ENCODE measurements at places on chromosomes 7 and 10.
A peak's percentile ranks its signal among the peaks of the same experiment; 100 is the strongest.

- no peaks in the 10 kb centered on the region for H3K36me3 ChIP-seq
- peaks cover 8% of the 10 kb centered on the region for H3K4me1 ChIP-seq
- no peaks in the 10 kb centered on the region for H3K27me3 ChIP-seq
- H3K27ac ChIP-seq: no peak overlapping the region
These were observed 158.2 kb downstream of the ST7 start for GRCh38 chr7:117111535-117111934.

- no peak for DNase-seq
- no peaks in the 10 kb centered on the region for H3K27me3 ChIP-seq
- H3K4me3 ChIP-seq: no peak overlapping the region
- no peak overlapping the region for H3K27ac ChIP-seq
- no peaks in the 10 kb centered on the region for H3K36me3 ChIP-seq
These were observed 32.6 kb downstream of the TMEM270 start for GRCh38 chr7:73893342-73894101.

DNA sequence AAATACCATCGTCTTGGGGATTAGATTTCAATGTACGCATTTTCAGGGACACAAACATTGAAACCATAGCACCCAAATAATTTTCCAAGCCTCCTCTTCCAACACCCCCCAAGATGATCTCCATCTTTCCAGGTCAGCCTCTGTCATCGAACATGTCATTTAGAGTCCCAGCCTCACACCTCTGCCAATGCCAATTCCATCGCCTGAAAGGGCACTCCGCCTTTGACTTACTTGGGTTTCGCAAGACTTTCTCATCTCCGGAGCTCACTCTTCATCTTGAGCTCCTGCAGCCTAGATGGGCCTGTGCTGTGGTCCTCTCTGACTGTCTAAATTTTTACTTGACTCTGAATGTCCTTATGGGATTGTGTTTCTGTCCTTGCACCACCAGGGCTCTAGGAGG, 10.4 kb upstream of the FAM241B start:
- H3K4me3 ChIP-seq: no peak overlapping the region
- no peak for DNase-seq
- H3K36me3 ChIP-seq: no peaks in the 10 kb centered on the region
- H3K27ac ChIP-seq: no peak overlapping the region
- no peaks in the 10 kb centered on the region for H3K27me3 ChIP-seq

DNA sequence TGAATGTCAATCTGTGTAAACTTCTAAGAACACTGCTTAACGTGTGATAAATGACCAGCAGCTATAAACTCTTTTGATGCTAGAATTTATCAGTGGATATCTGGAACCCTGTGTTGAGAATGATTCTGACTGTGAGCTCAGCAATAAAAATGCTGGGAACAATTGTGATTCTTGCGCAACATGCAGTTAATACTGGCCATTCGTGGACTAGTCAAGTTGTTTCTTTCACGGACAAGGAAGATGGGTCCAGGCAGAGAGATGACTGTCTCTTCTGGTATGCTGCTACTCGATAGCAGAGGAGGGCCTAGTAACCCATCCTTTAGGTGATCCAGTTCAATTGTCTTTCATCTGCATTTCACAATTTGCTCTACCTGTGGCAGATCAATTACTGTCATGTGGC, 394.8 kb upstream of the IGFBP3 start:
- DNase-seq: no peak
- H3K4me1 ChIP-seq: no peaks in the 10 kb centered on the region
- no peak overlapping the region for H3K4me3 ChIP-seq
- H3K27ac ChIP-seq: no peak overlapping the region
- no peaks in the 10 kb centered on the region for H3K36me3 ChIP-seq
- no peaks in the 10 kb centered on the region for H3K27me3 ChIP-seq

DNA sequence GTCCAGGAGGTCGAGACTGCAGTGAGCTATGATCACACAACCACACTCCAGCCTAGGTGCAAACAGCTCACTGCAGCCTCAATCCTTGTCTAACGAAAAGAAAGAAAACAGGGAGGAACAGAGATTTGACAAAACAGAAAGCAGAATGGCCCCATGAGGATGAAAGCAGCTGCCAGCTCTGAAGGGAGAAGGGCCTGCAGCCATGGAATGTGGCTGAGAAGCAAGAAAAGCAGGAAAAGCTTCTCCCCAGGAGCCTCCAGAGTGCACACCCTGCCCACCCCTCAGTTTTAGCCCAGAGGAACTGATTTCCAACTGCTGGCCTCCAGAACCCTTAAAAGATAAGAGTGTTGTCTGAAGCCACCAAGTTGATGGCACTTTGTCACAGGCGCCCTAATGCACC, 13.0 kb downstream of the ESYT2 start:
- no peak for DNase-seq
- H3K4me1 ChIP-seq: peaks cover 25% of the 10 kb centered on the region
- no peaks in the 10 kb centered on the region for H3K36me3 ChIP-seq
- H3K27me3 ChIP-seq: no peaks in the 10 kb centered on the region
- peak overlapping the region; percentile 14 for H3K27ac ChIP-seq

DNA sequence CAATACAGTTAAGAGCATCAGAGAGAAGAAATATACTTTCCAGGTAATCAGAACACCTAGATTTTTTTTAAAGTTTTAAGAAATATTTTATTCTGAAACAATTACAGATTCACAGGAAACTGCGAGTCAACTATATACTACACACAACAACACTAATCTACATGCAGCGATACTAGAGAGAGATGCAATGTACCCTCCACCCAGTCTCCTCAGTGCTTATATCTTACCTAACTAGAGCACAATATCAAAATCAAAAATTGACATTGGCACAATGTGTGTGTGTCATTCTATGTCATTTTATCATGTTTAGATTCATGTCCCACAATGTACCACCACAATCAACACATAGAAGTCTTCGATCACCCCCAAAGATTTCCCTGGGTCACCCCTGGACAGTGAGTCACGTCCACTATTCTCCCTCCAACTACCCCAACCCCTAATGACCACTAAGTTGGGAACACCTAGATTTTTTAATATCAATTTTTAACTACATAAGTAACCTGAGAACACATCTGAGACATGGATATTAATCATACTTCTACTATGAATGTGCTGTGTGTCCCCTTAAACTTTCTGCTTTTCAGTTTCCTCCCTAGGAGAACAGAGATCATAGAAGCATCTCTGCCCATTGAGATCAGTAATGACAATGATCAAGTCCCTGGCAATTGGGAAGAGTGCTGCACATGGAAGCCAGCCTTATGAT, 86.5 kb downstream of the GSAP start:
- no peak overlapping the region for H3K4me3 ChIP-seq
- H3K27me3 ChIP-seq: no peaks in the 10 kb centered on the region
- no peaks in the 10 kb centered on the region for H3K4me1 ChIP-seq
- no peaks in the 10 kb centered on the region for H3K36me3 ChIP-seq
- no peak overlapping the region for H3K27ac ChIP-seq

DNA sequence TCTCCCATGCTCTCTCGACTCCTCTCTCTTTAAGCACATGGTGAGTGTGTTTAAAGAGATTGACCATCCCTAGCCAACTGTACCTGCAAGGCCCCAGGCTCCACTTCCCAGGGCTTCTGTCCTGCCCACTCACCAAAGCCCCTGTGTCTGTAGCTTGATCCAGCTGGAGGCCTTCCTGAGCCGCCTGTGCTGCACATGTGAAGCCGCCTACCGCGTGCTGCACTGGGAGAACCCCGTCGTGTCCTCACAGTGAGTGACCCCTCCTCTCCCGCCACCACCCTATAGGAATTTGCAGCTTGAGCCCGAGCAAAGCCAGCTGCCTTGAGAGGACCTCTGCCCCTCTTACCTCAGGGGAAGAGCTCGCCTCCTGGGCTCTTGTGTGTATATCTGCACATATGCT, 11.2 kb downstream of the ZFYVE27 start:
- H3K4me3 ChIP-seq: no peak overlapping the region
- no peak for DNase-seq
- no peaks in the 10 kb centered on the region for H3K4me1 ChIP-seq
- peaks cover 21% of the 10 kb centered on the region for H3K36me3 ChIP-seq
- H3K27me3 ChIP-seq: no peaks in the 10 kb centered on the region
